ENCODE measurements at places on chromosomes 3 and 15. TPM values are rescaled to one million over a fixed set of nuclear protein-coding genes. Genes with fewer than 3 reads are reported as not detected.

Gene SFMBT1
- total RNA-seq: 20.3 TPM

Gene SLC28A1
- total RNA-seq: not detected

Gene IFRD2
- 200 TPM for total RNA-seq

Gene AGTR1
- total RNA-seq: not detected

Gene CYP11A1
- total RNA-seq: 0.23 TPM

Gene CPEB1
- total RNA-seq: 0.55 TPM

Gene GP9
- not detected for total RNA-seq

Gene ACTC1
- not detected for total RNA-seq

Gene ASB14
- not detected for total RNA-seq

Gene ST8SIA2
- not detected for total RNA-seq

Gene CLSTN2
- total RNA-seq: not detected

Gene SPINT1
- total RNA-seq: 10.1 TPM

Gene PCBP4
- 10.9 TPM for total RNA-seq

Gene ONECUT1
- not detected for total RNA-seq

Gene POPDC2
- 2.6 TPM for total RNA-seq

Gene ARPP21
- not detected for total RNA-seq

Gene TMC3
- not detected for total RNA-seq

Gene PPCDC
- total RNA-seq: 34.2 TPM

Gene CCRL2
- total RNA-seq: 3.0 TPM

Gene CP
- not detected for total RNA-seq

Gene ACAN
- not detected for total RNA-seq

Gene ARHGEF3
- total RNA-seq: 51.4 TPM

Gene CCDC54
- total RNA-seq: not detected

Gene SATB1
- total RNA-seq: 159 TPM

Gene PTPN23
- 34.5 TPM for total RNA-seq

Gene LRRC31
- total RNA-seq: not detected

Gene TM4SF18
- not detected for total RNA-seq

Gene IQCF5
- not detected for total RNA-seq

Gene DZIP1L
- total RNA-seq: 0.21 TPM

Gene P2RY13
- total RNA-seq: not detected

Gene FAM227B
- 3.8 TPM for total RNA-seq

Gene TMA7
- total RNA-seq: 429 TPM

Gene CIB1
- 171 TPM for total RNA-seq

Gene IMPG2
- 0.06 TPM for total RNA-seq

Gene SV2B
- 0.04 TPM for total RNA-seq

Gene GOLGA6C
- total RNA-seq: not detected

Gene SERINC4
- total RNA-seq: 0.11 TPM

Gene DNASE1L3
- not detected for total RNA-seq

Gene ZNF148
- 34.7 TPM for total RNA-seq

Gene IL17RE
- total RNA-seq: 1.3 TPM

Gene COPS2
- total RNA-seq: 104 TPM

Gene PLA2G4D
- total RNA-seq: not detected

Gene UBL7
- 59.8 TPM for total RNA-seq

Gene SLC24A5
- total RNA-seq: not detected

Gene SPATA12
- total RNA-seq: not detected

Gene LINGO1
- total RNA-seq: not detected

Gene LYZL4
- not detected for total RNA-seq

Gene PLA2G4B
- total RNA-seq: 4.5 TPM

Gene LSAMP
- not detected for total RNA-seq

Gene LCTL
- not detected for total RNA-seq

Gene BRK1
- total RNA-seq: 99.7 TPM

Gene GMNC
- not detected for total RNA-seq

Gene NMD3
- 77.3 TPM for total RNA-seq
